ENCODE measurements at places on chromosomes 16 and 17.

GRCh38 chr17:53894591-53894990 is 71.9 kb downstream of the KIF2B start:
- DNase-seq, result no peak

- peak; percentile 82 for DNase-seq
Measured at GRCh38 chr17:81552244-81553017, at the start of gene FAAP100. TSS of gene FAAP100 (minus strand) at chr17:81552353. CDS start at chr17:81552330, 23 bp downstream.

- no peak for DNase-seq
Measured at GRCh38 chr17:61632826-61633225, 41.8 kb upstream of the NACA2 start.

GRCh38 chr16:86680162-86680561 is 101.8 kb downstream of the FOXL1 start:
- no peak for DNase-seq

DNA sequence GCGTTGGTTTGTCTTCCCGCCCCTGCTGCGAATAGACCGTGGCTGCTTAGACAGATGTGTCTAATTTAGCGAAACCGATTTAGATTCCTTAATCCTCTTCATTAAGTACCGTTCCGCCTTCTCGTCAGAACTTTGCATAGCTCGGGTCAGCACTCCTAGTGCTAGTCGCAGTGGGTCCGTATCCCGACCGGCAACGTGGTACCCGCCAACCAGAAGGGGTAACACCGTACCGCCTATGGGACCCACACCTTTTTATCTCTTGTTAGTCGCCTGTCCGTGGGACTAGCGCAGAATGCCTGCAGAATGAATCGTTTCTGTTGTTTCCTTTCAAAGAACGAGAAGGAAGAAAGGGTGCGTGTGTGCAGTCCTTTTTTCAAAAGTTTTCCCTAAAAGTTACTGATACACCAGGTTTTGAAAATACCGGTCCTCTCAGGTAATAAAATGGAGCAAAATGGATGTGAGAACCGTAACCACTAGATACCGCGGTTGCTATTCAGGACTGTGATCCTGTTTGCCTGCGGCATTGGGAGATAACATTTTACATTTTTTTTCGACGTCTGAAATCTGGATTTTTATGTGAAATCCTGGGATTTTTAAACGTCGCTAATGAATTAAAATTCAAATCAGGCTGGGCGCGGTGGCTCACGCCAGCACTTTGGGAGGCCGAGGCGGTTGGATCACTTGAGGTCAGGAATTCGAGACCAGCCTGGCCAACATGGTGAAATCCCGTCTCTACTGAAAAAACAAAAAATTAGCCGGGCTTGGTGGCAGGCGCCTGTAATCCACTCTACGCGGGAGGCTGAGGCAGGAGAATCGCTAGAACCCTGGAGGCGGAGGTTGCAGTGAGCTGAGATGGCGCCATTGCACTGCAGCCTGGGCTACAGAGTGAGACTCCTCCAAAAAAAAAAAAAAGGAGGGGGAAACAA is 998 bp upstream of the SRSF1 start:
- DNase-seq, result peak; percentile 25

GRCh38 chr16:8108991-8109509 is 481.3 kb downstream of the TMEM114 start:
- no peak for DNase-seq

GRCh38 chr17:76560036-76560876 is 20.4 kb downstream of the PRCD start:
- no peak for DNase-seq

DNA sequence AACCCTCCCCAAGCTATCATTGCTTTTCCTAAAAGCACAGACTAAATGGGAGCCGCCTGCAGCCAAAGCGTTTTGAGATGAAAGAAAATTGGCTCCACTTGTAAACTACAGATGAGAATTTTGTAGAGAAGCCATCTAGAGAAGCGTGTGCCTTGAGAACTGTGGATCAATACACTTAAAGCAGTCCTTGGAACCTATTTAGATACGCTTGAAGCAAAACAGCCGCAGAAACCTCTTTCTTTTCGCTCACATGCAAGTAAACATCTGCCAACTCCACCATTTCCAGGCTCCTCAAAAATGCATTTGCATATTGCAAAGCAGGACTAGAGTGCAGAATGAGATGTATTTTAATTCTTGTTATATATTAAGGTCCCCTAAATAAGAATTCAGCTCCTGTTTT is 13.1 kb downstream of the KIAA0513 start:
- no peak for DNase-seq

GRCh38 chr17:59634632-59635541 is 15.2 kb downstream of the CLTC start:
- no peak for DNase-seq

- no peak for DNase-seq
Measured at GRCh38 chr16:49250689-49251088, 30.9 kb downstream of the CBLN1 start.

DNA sequence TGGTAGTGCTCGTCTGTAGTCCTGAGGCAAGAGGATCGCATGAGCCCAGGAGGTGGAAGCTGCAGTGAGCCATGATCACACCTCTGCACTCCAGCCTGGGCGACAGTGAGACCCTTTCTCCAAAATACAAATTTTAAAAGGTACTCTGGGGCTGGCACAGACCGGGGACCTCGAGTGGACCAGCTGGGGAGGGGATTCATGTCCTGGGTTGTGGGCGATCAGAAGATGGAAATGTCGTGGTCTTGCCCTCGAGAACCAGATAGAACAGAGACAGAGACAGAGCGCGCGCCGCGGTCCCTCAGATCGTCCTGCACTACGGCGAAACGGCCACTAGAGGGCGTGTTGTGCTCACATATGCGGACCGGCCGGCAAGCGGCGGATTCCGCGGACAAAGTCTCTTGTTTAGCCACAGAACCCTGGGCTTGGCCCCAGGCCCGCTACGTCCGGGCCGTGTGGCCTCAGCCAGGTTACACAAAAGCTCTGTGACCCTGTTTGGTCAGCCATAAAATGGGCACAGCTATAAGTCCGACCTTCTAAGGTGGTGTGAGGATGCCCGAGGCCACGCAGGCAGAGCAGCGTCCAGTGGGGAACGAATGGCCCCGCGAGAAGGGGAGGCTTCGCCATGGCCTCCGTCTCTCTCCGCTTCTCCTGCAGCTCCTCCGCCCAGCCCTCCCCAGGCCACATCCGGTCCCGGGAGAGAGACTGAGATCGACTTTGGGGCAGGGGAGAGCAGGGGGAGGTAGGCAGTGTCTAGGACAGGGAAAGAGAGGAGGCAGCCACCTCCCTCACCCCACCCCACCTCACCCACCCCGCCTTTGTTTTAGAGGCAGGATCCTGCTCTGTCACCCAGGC is 14.6 kb upstream of the SBK1 start:
- DNase-seq, result peak; percentile 82

DNA sequence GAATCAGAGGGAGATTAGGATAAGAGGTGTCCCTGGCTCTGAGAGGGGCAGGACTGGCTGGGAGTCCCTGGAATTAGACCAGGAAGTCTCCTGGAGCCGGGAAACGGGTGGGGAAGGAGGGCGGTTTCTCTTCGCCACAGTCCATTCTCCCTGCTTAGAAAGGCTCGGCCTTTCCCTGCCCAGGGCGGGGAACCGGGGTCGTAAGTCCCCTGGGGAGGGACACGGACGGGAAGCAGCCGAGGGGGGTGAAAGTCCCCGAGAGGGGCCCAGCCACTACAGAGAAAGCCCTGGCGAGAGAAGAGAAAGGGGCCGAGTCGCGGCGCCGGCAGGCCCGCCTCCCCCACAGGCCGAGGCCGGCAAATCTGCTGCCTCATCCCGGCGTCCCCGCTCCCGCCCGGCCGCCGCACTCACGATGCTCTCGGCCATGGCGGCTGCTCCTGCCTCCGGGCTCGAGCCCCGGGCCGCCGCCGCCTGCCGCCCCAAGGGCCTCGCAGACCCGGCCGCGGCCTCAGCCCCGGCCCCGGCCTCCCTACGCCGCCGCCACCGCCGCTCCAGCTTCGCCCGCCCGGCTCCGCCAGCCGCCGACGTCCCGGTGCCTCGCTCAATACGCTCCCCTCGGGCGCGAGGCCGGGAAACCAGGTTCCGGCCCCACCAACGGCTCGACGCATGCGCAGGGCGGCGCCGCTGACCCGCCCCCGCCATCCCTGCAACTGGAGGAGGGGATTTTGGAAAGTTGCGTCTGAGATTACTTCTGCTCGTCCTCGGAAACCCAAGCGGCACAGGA is at the start of the genes NPLOC4 and TSPAN10:
NPLOC4 (minus strand) TSS at position 608 of the 784 bp plus-strand sequence; CDS start at position 426, 182 bp downstream.
TSPAN10 (plus strand) TSS at position 692 of the 784 bp plus-strand sequence. CDS start 5,217 bp downstream, outside the sequence.
- DNase-seq, result peak; percentile 88

DNA sequence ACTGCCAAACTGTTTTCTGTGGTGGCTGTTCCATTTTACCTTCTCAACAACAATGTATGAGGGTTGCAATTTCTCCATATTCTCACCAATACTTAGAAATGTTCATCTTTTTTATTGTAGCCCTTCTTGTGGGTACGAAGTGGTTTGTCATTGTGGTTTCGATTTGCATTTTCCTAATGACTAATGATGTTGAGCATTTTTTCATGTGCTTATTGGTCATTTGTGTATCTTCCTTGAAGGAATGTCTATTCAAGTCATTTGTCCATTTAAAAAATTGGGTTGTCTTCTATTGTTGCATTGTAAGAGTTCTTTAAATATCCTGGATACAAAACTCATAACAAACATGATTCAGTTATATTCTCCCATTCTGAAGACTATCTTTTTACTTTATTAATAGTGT is 47.5 kb upstream of the CCL2 start:
- DNase-seq, result no peak

DNA sequence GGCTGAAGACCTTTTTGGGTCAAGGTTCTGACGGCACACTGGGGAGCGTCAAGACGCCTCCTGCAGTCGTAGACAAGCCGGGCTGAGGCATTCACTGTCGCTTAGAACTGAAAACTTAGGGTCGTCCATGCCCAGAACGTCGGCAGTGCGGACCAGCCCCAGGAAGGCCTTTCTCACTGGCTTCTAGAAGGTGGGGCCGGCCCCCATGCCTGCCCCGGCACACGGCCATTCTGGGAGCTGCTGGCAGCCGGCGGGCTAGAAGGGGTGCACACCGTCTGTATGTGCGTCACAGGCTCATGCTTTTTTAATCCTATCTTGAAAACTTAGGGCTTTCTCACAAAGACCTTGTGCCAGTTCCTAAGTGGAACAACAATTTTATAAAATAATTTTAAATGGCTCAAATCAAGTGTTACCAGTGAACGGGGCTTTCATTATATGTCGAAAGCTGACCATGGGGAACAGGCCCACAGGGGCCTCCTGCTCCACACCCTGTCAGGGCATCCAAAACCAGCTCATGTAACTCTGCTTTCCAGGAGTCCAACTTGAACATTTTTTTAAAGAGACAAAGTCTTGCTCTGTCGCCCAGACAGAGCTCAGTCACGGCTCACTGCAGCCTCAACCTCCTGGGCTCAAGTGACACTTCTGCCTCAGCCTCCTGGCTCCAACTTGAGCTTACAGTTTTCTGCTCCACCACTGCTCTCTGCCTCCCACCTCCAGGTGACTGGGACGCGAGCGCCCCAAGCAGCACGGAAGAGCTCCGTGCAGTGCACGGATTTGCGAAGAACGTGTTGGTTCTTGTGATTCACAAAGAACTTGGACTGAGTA is 111.2 kb downstream of the ANKRD11 start:
- no peak for DNase-seq

Data from stimulated activated CD4-positive, alpha-beta T cell treated with anti-CD3 and anti-CD28 coated beads, Interleukin-1b, Interleukin-23, amount 100 ng/mL, for 48 hours (primary cell).